ENCODE measurements at places on chromosomes 11 and 22.

DNA sequence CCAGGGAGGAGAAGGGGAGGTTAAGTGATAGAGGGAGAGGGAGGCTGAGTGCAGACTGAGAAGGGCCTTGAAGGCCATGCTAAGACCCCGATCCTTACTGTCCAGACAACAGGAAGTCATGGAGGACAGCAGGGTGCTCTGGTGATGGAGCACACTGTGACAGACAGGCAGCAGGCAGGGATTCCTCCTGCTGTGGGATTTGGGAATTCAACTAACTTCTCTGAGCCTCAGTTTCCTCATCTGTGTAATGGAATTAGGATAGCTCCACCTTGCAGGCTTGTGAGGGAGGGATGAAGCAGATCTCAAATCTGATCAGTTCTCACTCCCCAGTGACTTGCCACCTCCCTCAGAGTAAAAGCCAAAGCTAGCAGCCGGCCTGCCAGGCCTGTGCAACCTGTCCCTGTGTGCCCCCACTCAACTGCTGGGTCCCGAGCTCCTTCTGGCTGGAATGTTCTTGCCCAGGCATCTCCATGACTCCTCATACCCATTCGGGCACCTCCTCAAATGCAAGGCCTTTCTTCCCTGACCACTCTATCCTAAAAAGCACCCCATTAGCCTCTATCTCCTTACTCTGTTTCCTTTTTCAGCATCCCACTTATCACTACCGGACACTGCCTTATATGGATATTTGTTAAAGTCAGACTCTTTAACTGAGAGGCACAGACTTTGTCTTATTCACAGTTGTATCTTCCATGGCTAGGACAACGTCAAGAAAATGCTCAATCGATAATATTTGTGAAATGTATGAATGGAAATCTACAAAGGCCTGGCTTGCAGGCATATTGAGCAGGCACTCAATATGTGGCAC is 9.5 kb downstream of the ARAP1 start:
- DNase-seq = no peak

DNA sequence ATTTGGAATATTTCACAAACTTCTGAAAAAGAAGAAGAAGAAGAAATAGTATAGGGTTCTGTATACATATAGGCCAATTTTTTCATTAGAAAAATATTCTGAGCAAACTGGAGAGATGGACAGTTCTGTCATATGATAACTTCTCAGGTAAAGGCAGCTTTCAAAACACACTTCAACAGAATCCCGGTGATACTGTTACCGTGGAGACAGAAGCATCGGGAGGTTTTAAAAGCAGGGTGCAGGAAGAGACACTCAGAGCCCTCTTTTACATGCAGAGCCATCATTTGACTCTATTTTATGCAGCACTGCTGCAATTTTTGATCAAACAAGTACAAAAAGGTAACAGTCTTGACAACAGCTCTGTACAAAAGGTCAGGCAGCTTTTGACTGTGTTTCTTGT is 1785.4 kb downstream of the LRRC4C start:
- DNase-seq = no peak

DNA sequence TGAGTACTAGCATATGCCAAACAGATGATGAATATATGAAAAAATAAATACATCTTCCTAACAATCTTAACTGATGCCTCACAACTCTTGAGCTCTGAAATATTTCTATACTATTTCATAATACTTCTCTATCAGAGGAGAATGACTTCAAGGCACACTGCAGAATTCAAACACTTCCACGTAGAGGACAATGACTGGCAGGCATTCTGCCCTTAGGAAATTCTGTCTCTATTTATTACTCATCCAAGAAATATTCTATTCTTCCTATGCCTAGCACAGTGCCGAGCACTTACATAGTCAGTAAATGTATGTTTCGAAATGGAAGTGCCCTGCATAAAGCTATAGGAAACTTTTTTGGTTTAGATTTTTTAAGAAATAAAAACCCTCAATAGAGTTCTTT is 809.1 kb downstream of the DLG2 start:
- peak; percentile 54 for DNase-seq

DNA sequence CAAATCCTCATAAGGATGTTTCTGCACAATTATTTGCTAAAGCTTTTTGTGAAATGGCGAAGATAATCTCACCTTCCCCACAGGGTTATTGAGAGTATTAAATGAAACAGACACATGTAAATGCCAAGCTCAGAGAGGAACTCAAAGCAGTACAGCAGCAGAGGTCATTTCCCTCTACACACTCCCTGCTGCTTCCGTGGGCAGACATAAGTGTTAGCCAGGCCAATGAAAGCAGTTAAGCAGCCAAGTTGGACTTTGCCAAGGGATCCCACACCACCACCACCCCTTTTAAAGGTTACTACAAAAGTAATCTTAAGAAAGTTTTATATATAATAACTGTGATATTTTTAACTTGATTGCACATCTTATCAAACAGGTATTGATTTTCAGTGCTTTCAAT is 4.0 kb upstream of the FAM111A start:
- no peak for DNase-seq

GRCh38 chr22:49724893-49725489 is 102.7 kb downstream of the BRD1 start:
- DNase-seq = peak; percentile 34

- no peak for DNase-seq
These were observed 5.9 kb downstream of the TPST2 start for GRCh38 chr22:26584010-26584409.

DNA sequence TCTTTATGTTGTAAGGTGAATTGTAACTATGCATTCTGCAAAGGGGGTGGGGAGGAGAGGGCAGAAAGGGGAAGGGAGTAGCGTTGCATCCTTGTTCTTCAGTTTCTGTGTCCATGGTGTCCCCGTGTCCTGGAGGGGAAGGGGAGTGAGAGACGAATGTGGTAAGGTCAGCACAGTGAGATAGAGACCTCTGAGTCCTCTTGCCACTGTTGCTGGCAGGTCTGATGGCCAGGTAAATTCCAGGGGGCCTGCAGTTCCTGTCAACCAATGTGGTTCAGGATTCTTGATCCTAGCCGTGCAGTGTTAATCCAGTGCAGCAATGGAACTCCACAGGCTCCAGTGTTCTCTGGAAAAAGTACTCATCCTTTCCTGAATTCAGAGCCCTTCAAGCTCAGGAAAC is 14.6 kb upstream of the ADSL start:
- no peak for DNase-seq

DNA sequence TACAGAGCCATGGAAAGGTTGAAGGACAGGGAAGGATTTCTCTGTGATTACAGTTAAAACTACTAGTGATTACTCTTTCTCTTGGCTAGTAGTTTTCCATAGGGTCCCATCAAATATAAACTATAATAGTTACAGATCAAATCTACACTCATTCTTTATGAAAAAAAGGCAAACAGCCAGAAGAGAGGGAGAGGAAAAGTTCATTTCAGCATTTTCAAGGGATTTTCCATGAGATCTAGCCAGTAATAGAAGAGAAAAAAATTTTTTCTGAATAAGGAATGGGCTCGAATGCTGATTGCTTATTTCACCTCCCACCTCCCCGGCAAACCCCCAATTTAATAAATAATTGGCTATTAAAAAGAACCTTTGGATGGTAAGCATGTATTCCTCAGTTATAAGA is 74.8 kb upstream of the BLID start:
- no peak for DNase-seq

- no peak for DNase-seq
These were observed 909.0 kb downstream of the BRD1 start for GRCh38 chr22:48918585-48919186.

GRCh38 chr11:72354356-72355115 is 79.8 kb downstream of the CLPB start:
- peak; percentile 20 for DNase-seq

- DNase-seq = peak; percentile 22
These were observed 294.4 kb downstream of the DDX10 start for GRCh38 chr11:108959105-108959761.

DNA sequence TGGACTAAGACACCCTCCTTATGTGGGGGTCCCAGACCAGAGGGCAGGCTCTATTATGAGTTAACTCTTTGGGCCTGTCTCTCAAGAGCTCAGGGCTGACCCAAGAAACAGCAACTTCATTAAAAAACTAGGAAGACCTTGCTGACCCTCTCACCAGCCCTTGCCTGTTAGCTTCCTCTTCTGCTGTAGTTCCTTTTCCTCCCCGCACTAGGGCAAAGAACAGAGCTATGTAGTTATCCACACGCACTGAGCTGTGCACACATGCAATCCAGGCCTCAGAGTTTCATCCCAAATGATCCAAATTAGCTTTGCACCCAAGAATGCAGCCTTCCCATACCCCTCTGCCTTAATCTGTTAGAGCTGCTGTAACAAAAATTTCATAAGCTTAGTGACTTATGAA is 539.6 kb upstream of the CADM1 start:
- no peak for DNase-seq

- no peak for DNase-seq
These were observed 59.1 kb downstream of the CCDC34 start for GRCh38 chr11:27303903-27304302.

- DNase-seq = no peak
These were observed 833 bp upstream of the ME3 start for GRCh38 chr11:86673055-86673843.

DNA sequence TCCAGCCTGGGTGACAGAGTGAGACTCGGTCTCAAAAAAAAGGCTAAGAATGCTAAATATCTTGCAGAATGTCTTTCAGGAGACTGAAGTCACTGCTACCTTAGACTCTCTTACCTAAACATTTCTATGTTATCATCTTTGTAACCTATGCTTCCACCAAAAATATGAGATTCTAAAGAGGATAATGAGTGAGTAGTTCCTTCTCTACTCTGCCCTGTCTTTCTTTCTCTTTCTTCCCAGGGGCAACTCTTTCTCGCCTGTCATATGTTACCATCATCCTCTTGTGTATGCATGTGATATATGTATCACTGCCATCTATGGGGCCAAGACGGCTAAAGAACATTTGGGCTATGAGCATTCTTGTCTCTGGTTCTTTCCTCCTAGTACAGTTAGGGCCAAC is 9.0 kb upstream of the RASSF10 start:
- no peak for DNase-seq

DNA sequence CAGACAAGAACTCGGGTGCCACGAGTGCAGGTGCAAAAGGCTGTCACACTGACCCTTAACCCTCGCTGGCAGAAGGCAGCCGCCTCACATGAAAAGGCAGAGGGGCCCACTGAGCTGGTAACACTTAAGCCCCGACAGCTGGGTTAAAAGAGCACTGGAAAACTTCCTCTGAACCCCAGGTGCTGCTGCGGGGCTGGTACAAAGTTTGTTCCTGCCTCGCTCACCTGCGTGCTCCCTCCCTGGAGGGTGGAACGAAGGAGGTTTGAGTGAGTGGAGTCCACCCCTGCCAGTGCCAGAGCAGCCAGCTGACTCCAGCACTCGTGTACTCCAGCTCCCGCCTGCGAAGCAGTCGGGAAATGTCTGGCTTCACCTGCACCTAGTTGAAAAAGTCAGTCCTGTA is 12.6 kb downstream of the SULT4A1 start:
- no peak for DNase-seq

DNA sequence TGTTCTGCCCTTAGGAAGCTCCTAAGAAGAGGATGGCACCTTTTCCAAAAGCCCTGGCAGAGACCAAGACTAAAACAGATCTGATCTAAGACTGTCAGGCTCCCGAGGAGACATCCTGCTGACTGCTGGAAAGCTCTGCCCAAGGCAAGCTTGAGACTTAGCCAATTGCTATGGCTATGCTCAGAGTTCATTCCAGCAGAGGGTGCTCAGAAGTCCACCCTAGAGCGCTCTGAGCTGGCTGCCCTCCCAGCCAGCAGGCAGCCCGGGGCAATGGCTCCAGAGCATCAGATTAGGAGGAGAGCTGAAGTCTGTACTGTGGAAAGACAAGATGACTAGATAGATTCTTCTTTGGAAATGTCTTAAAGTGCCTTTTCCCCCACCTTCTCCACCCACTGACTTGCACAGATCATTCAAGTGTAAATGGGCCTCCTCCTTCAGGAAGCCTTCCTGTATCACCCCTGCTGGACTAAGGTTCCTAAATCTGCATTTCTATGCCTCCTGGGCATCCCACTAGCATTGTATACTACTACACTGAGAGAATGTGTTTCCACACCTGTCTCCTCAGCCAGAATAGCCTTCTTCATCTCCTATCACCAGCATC is 23.4 kb downstream of the LRRC55 start:
- DNase-seq = peak; percentile 14

- DNase-seq = no peak
These were observed 58.7 kb upstream of the FAM181B start for GRCh38 chr11:82792319-82792718.

- no peak for DNase-seq
These were observed 97.4 kb upstream of the PRDM11 start for GRCh38 chr11:45048870-45049691.

DNA sequence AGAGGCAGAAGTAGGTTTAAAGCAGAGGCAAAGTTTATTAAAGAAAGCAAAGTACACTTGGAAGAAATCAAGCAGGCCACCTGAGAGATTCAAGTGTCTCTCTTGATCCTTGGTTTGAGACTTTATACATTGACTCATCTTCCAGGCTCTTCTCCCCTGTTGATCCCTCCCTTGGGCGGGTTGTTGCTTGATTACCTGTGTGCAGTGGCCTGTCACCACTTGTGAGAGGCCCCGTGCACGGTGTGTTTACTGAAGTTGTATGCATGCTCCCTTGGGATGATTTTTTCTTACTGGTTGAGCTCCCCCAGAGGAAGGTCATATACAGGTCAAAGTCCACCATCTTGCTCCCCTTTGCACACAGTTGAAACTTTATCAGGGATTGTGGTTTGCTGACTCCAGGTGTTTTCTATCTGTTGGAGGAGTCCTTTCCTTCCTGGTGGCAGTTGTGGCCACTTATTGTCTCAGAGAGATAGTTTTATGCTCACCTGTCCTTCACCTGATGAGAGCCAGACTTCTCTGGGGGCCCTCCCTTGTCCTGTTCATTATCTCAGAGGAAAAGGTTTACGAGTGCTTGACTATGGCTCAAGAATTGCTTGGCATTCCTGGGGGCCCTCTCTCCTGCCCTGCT is 16.3 kb upstream of the RBMXL2 start:
- no peak for DNase-seq

GRCh38 chr22:19942157-19943081 is 801 bp upstream of the TXNRD2 start:
- peak; percentile 56 for DNase-seq

DNA sequence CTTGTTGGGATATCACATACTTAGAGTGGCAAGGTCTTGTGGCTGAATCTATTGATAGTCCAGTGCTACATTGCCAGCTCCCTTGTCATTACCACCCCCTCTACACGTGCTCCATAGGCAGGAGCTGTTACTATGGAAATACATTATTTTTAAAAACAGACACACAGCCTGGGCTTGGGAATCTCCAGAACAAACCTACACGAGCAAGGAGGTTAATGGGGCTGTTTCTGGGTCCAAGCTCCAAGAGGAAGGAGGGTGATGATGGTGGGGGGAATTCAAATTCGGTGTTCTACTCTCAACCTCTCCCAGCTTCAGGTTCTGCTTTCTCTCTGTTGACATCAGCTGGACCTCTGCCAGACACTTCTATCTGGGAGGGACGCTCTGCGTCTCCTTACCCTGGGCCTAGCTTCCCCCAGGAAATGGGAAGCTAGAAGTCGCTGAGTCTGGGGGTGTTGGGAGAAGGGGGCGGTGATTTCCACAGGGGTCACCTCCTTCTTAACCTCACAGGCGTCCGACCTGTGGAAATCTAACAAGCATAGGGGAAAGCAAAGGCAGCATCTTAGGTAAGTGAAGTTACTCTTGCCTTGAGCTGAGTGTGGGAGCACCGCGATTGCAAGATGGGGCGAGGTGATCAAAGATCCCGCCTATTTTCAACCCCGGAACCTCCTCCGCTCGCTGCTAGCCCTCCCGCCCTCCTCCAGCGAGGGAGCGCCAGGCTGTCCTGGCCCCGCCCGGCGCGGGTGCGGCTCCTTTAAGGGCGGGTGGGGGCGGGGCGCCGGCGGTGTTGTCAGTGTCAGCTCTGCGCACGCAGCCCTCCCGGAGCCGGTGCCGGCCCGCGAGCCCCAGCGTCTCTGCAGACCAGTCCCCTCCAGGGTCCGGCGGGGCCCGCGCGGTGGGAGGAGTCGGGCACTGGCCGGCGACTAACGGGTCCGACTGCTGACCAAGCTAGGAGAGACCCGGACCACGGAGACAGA is at the start of gene C2CD2L:
C2CD2L (plus strand) TSS at position 781 of the 974 bp plus-strand sequence. CDS start 398 bp downstream, outside the sequence.
- peak; percentile 79 for DNase-seq

All from brain microvascular endothelial cell (primary cell).